Stimulated activated CD4-positive, alpha-beta T cell treated with anti-CD3 and anti-CD28 coated beads, Interleukin-2, amount 100 ng/mL, for 24 hours (primary cell): ENCODE measurements at places on chromosomes 3 and 15.

DNA sequence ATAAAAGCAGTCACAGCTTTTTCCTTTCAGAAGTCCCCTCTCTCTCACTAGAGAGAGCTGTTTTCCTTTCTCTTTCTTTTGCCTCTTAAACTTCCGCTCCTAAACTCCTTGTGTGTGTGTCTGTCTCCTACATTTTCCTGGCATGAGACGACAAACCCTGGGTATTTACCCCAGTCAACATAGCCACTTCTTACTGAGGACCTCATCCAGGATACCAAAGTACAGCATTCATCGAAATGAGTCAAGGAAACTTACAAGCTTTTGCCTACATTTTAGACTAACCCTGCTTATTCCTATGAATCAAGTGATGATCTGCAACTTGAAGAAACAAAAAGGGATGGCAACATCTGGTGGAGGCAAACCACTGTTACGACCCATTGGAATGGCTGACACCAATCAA is 16.7 kb downstream of the PATL2 start:
- no peak for DNase-seq

DNA sequence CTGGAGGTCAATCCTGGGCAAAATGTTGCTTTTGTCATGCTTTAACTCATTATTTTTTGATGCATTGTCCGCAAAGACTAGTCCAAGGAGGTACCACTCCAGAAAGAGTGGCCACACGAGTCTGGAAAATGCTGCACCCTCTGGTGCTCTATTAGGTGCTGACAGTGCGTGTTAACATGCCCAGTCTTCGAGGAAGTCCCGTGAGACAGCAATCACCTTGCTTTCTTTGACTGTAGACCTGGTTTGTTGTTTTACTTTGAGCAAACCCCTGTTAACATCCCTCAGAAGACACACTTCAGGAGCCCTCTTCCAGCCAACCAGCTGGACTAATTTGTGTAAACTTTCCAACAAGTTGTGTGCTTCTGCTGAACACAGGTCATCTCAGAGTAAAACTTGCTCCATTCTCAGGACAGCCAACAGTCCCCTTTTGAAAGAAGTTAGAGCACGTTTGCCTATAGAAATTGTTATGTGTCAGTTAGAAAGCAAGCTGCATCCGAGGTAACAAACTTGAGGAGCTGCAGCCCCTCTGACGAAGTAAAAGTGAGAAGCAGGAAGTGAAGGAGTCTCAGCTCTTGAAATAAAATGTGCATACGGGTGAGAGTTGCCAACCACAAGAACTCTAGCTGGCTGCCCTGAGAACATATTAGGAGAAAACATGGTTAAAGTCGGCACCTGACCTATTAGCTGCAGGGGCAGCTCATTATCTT is 205.0 kb downstream of the LPP start:
- DNase-seq, result no peak

DNA sequence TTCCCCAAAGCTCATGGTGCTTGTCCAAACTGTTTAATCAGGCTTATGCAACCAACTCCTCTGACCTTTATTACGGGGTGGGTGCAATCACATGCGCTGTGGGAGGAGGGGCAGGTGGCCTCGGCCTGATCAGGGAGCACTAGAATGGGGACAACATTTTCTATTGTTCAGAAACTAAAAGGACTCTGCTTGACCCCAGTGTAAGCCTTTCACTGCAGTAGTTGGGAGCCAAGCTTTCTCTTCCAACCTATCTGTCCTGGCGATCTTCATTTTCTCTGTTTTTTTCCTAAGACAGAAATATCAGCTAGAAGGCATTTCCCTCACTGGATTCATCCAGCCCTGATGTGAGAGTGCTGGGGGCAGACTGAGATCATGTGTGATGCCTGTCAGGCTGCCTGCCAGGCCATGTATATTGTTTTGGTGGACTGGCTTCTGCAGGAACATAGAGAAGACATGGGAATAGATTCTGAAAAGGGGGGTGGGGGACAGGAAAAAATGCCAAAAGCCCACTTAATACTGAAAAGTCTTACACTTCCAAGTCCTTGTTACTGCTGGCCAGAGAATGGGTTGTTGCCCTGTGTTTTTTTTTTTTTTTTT is 627.0 kb upstream of the TBL1XR1 start:
- no peak for DNase-seq

GRCh38 chr3:117052395-117052794 is 342.8 kb downstream of the TUSC7 start:
- no peak for DNase-seq

GRCh38 chr15:57943754-57944420 is 121.6 kb downstream of the ALDH1A2 start:
- DNase-seq, result no peak

GRCh38 chr3:39548282-39548681 is 80.8 kb downstream of the MOBP start:
- no peak for DNase-seq

- DNase-seq, result no peak
Observed at GRCh38 chr15:98841419-98841970, 166.1 kb downstream of the PGPEP1L start.

GRCh38 chr3:39000008-39000450 is 51.7 kb downstream of the SCN11A start:
- DNase-seq, result no peak

DNA sequence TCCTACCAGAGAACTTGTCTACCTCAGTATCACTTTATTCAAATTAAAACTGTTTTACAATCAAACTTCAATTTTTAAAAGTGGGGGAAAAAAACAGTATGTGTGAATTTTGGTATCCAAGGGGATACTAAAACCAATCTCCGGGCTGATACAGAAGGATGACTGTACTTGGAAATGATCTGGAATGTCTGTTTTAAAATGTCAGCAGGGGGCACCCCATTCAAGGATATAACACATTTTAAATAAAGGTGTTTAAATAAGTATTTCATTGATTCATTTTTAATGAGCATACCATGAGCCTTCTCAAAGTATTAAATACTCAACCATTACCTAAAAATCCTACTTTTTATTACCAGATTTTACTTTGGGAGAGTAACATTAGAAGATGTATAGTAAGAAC is 67.9 kb downstream of the ULK4 start:
- DNase-seq, result no peak

- DNase-seq, result no peak
Observed at GRCh38 chr15:49372366-49372765, 50.7 kb upstream of the FGF7 start.

- no peak for DNase-seq
Observed at GRCh38 chr15:33005582-33005981, 188.9 kb downstream of the FMN1 start.

DNA sequence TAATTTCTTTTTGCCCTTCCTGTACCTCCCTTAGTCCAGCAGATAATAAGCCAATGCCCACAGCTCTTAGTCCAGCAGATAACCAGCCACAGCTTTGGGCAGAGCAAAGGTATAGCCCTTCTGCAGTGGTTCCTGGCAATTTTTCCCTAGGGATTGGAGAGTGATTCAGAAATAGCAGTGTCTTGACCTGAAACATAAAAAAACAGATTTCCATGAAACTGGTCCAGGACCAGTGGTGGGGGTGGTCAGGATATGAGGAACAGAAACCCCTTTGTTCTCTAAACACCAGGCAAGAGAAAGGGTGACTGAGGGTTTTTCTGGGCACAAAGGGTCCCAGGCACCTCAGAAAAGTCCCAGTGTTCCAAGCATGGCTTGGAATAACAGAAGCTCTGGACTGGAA is 103.4 kb downstream of the ARRDC4 start:
- no peak for DNase-seq

GRCh38 chr15:66698318-66698961 is 3.6 kb upstream of the SMAD6 start:
- DNase-seq, result peak; percentile 21

DNA sequence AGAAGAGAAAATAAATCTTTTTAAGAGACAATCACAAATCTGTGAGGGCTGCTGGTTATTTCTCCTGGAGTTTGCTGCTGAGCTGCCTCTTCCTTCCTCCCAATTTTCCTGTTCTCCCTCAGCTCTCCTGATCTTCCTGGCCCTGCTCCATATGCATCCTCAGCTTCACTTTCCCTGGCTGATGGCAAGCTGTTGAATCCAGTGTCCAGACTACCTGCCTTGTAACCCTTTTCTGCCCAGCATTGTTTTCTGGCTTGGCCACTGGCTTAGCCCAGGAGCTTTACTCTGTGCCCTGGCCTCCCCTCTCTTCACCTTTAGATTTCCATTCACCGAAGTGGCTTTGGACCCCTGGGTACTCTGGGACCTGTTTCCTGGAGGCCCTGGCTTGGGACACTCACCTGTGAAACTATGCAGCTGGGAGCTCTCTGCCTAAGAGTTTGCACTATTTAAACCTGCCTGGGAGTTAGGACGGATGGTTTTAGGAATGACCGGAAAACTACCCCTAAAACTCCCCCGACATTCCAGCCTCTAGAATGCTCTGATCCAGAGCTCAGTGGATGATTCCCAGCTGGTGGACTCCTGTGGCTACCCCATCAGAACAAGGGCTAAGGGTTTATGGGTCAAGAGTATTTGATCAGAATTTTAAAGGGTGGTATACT is 90.0 kb downstream of the RBPMS2 start:
- DNase-seq, result no peak

GRCh38 chr3:46239301-46239938 is 2.8 kb upstream of the CCR3 start:
- no peak for DNase-seq

GRCh38 chr15:83379579-83379959 is 67.6 kb upstream of the SH3GL3 start:
- no peak for DNase-seq

DNA sequence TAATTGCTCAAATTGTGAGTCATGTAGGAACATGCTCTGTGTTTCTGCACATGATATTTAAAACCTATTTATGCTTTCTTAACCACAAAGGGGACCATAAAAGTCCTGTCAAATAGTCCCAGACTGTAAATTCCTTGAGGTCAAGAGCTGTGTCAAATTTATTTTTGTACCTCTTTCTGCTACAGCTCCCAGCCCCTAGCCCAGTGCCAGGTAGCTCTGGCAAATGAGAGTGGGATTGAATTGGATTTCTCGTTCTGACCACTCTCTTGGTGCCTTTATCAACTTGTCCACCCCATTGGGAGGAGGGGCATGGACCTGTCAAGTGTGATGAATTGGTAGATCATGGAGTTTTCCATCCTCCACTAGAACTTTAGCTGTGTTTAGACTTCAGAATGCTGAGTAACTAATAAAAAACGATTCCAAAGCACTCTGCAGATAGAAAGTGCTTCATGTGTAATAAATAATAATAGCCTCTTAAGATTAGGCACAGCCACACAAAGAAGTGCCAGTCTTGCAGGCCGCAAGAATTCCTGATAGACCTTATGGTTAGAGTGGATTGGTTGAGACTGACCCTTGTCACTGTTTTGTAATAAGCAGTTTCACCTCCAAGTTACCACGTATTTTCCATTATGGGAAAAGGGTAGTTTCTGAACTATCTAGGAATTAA is 120.4 kb downstream of the LPP start:
- no peak for DNase-seq

- no peak for DNase-seq
Observed at GRCh38 chr3:59251869-59252268, 202.0 kb upstream of the CFAP20DC start.

- no peak for DNase-seq
Observed at GRCh38 chr15:91961357-91961756, 107.8 kb downstream of the SLCO3A1 start.

DNA sequence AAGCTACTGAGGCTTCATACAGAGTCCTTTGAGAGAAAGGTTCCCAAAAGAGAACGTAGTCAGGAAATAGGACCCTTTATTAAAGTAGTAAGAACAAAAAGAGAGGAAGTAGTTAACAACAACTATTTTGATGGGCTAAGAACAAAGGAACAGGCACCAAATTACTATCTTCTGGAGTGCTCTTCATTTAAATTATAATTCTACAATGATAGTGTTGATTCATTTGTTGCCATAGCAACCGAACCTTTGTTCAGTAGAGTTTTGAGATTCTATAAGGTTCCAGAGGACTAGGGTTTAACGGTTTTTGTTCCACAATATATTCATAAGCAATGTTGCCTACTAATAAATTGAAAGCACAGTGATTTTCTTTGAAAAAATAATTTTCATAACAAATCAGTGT is 78.8 kb downstream of the CMSS1 start:
- no peak for DNase-seq

DNA sequence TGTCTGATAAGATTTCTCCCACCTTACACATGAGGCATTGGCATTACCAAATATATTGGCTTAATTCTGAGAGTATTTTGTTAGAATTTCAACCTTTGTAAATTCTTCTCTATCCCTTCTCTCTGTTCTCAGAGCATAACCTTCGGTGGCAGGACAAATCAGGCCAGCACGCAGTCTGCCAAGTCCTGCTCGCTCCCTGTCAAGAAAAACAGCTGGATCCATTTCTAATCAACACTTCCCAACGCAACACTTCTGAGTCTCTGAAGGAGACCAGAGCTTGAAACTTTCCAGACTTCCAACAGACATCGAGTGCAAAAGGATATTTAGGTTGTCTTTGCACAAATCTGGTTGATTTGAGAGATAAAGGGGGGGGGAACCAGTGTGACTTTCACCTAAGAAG is 125.7 kb downstream of the SV2B start:
- DNase-seq, result no peak

DNA sequence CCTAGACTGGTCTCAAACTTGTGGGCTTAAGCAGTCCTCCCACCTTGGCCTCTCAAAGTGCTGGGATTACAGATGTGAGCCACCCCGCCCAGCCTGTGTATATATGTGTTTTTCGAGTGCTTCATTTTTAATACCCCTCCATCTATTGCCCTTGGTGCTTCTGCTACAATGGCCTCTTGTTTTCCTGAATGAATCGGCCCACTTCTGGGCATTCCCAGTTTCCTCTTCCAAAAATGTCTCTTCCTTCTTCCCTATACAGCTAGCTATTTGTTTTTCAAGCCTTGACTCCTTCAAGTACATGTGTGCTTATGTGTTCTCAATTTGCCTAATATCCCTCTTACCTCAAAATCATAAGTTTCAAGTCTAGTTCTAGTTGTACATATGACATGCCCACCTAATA is 16.7 kb downstream of the DIPK2A start:
- no peak for DNase-seq

GRCh38 chr3:31406896-31407295 is 125.8 kb upstream of the STT3B start:
- DNase-seq, result no peak

DNA sequence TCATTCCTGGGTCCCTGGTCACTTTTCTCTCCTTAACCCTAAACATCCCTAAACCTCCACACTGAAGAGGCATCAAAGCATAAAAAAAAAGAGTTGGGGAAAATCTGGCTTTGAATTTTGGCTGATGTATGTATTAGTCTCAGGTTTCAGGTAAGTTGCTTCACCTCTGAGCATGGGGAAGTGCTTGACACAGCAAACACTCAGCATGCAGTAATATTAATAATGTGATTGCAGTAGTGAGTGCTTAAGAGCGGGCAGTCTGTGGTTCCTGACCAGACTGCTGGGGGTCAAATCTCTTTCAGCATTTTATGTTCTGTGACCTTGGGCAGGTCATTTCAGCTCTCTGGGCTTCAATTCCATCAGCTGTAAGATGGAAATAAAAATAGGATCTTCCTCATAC is 467.9 kb downstream of the SOX2 start:
- DNase-seq, result no peak

GRCh38 chr3:157235291-157235690 is 75.3 kb upstream of the CCNL1 start:
- DNase-seq, result no peak

DNA sequence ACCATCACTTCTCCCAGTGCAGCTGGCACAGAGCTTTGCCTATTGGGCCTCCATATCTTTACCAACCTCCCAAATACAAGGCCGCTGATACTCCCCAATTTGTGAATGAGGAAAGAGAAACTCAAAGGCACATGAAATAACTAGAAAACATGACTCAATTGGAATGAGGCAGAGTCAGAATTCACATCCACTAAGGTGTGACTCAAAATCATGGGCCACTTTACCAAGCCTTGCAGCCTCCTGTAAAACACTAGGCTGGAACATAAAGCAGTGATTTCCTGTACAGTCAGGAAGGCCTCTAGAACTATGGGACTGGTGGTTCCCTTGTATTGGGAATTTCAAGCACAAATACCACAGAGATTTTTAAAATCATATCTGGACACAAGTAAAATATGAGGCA is 128.6 kb downstream of the DCLK3 start:
- no peak for DNase-seq
